ENCODE measurements at places on chromosomes 6 and 20. TPM values are rescaled to one million over a fixed set of nuclear protein-coding genes. Genes with fewer than 3 reads are reported as not detected.

VSTM2L gene
- not detected for total RNA-seq

WFDC12 gene
- not detected for total RNA-seq

DNA sequence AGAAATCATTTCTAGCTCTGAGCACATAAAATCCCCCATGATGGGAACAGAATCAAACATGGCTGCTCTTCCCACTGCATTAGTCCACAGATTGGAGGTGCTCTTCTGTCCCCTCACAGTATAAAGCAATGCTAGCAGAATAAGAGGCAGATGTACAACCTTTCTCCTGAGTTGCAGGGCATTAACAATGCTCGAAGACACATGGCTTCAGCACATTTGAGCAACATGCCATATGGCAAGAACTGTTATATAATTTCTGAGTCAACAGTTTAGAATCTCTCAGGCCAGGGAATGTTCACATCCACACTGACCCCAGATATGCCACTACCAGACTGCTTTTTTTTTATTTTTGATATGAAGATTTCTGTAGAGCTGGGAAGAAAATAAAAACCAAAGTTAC is 119.6 kb downstream of the KIF13A start:
- DNase-seq = no peak

- peak; percentile 22 for DNase-seq
Measured at GRCh38 chr20:4233520-4233919, 218.2 kb upstream of the RNF24 start.

DNA sequence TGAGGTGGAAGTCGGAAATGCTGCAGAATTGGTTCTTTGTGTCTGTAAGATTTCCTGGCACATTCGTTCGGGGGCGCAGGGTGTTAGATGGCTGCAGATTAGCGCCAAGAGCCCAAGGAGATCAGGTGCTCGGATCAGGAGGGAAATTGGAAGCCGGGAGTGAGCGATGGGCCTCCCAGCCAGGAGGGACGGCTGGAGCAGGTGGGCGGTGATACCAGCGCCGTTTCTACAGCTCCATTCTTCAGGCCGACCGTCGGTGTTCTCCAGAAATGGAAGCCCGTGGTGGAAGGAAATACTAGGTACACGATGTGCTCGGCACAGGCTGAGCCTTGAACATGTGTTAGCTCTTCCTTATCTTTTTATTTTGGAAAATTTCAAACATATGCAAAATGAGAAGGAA is 6.5 kb downstream of the SIRPA start:
- no peak for DNase-seq

DNA sequence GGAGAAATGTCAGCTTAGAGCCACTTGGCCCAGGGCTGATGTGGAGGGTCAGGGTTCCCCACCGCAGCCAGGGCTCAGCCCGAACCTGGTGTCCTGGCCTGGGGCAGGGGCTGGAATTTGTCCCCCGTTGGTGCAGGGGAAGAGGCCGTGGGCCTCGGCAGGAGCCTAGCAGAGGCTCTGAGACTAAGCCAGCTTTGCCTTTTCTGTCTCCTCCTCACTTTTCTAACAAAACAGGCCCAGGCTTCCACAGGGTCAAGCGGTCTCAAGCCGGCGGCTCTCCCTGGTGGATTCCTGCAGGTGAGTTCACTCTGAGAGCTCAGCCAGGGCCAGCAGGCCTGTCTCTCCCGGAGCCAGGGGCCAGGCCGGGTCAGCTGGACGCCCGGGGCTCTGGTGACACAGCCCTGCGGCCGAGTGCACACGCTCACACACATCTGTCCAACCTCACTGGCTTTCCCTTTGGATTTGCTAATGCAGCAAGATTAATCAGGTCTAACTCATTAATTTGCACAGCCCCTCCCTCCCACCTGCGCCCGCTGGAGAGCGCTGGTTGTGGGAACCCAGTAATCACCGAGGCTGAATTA is 2.9 kb upstream of the CHRNA4 start:
- DNase-seq = no peak

GRCh38 chr20:48403167-48403761 is 424.5 kb downstream of the PREX1 start:
- DNase-seq = no peak

Measured in K562 (cell line).